ENCODE measurements at places on chromosomes 7 and 10.

DNA sequence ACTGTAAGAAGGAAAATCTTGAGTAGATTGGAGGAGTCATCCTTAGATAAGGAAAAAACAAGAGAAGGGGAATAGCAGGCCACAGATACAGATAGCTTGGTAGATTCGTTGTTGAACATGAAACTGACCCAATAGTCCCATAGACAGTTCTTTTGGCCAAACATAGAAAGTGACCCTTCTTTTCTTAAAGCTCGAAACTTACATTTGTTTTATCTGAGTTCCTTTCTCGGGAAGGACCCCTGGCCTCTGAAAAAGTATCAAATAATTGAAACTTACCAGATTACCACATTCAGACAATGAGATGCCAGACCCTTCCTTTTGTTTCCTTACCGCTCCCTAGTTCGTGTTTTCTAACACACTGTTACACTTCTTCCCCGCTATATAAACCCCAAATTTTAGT is 72.9 kb downstream of the ZFAND4 start:
- no peak for DNase-seq

DNA sequence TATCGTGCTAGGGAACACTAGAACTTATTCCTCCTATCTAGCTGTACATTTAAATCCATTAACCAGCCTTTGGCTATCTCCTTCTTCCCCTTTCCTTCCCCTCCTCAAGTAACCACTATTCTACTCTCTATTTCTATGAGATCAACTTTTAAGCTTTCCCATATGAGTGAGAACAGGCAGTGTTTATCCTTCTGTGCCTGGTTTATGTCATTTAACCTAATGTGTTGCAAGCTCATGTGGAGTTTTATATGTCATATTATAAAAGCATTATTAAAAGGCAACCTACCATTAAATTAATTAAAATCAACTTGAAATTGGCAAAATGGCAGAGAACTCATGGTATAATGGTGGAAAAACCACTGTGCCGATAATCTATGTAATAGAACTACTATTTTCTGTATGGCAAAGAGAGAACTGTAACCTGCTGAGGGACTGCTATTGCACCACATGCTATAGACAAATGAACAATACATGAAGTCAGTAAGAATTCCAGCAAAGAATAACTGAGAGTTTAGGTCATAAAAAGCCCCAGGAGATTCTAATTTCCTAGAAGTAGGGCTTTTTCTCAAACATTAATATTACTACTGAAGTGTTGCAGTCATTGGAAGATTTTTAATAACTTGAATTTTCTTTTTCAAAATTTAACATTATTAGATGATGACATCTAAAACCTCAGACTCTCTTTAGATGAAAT is 81.8 kb downstream of the LRRN3 start:
- no peak for DNase-seq

DNA sequence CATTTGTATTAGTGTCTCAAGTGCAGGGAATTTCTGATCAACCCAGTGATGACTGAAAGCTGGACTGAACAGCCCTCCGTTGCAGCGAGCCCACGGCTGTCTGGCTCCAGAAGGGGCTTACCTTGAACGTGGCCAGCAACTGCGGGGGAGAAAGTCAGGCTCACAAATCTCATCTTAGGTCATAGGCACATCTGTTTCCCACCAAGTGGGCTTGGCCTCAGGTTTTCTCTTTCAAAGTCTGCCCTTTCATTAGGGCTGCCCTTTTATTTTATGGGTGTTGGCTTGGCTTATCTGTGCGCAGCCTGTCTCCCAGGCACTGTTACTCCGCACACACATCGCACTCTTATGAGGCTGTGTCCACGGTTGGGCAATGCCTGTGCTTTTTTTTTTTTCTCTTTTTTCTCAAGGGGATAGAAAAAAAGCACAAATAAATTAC is 178.0 kb downstream of the JCAD start:
- DNase-seq: no peak

DNA sequence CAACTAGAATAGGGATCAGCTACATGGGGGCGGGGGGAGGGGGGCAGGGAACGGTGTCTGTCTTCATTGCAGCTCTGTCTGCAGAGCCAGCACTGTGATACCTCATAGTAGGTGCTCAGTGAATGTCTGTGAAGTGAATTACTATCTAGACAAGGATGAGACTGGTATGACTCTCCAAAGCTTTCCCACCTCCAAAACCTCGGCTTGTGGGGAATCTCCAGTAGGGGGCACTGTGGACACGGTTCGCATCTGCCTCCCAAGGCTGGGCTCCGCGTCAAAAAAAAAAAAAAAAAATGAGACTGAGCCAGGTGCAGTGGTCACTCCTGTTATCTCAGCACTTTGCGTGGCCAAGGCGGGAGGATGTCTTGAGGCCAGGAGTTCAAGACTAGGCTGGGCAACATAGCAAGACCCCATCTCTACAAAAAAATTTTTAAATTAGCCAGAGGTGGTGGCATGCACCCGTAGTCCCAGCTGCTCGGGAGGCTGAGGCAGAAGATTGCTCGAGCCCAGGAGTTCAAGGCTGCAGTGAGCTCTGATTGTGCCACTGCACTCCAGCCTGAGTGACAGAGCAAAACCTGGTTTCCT is 9.6 kb downstream of the TRIM56 start:
- no peak for DNase-seq

DNA sequence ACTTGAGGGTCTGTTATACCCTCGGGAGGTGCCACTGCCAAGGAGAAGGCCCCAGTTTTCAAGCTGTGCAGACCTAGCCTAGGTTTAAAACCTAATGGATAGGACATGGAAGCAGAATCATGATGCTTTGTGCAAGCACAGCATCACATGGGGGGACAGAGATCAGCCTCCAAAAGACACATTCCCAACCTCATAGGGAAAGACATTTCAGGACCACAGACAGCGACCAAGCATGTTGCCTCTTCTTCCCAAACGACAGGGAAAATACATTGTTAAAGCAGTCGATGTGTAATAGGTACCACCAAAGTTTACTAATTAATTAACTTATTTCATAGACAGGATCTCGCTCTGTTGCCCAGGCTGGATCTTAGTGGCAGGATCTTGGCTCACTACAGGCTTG is 573.9 kb downstream of the TCERG1L start:
- no peak for DNase-seq

DNA sequence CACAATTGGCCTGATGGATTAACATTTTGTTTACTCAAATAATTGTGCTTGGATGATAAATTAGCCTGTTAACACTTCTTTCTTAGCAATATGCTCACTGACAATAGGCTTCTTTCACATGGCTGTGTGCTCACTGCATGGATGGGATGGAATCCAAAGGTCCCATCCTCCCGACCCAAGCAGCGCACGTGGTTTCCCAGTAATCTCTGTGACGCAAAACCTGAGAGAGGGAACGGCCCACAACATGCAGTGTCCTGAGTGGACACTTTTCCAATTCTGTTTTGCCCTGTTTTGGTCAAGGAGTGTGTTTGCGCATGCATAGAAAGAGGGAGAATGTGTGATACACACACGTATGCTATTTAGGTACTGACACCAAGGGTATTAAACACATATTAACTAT is 42.1 kb upstream of the RASGEF1A start:
- DNase-seq: no peak

DNA sequence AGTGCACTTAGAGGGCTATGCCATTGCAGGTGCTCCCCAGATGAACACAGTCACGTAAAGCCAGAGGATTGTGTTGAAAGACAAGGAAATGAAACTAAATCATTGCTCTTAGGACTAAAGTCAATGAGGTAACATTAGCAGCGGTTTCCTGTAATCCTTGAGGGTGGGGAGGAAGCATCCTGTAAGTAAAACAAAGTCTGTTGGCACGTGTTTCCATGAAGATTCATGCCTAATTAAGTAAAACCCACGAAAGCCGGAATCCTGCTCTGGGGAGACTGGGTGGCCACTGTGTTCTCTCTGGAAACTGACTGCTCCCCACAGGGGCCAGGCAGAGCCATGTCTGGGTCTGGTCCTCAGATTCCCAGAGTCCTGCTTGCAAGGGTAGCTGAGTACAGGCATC is 18.3 kb downstream of the STEAP1B start:
- DNase-seq: no peak

GRCh38 chr7:19404912-19405329 is 259.7 kb upstream of the FERD3L start:
- no peak for DNase-seq

GRCh38 chr7:69196593-69196992 is 401.7 kb upstream of the AUTS2 start:
- no peak for DNase-seq

GRCh38 chr7:55177589-55178261 is 158.9 kb downstream of the EGFR start:
- no peak for DNase-seq

DNA sequence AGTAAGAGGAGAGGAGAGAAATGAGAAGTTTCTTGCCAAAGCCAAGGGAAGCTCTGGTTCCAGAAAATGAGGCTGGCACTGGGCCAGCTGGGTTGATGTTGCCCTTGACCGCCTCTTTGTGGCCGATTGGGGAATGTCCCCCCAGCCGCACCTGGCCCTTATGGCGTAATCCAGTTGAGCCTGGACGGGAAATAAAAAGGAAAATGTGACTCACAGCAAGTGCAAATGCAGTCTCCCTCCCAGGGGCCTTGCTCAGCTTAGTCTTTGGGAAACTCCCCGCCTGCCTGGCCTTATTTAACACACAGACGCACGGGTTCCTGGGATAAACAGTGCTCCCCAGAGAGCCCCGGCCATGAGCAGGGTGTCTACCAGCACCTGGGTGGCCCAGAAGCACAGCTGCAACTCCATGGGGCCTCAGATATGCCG is 174.8 kb downstream of the KIAA1217 start:
- no peak for DNase-seq

DNA sequence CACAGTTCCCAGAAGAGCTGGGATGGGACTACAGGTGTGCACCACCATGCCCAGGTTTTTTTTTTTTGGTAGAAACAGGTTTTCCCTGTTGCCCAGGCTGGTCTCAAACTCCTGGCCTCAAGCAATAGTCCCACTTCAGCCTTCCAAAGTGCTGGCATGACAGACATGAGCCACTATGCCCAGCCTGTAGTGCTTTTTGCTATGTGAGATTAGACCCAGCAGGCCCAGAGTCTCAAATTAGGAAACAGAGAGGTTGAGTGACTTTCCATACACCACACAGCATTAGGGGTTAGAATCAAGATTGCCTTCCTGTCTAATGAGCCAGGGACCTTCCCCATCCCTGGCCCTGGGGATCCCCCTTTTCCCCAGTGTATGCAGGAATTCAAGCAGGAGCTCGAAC is 90.8 kb upstream of the KCTD7 start:
- no peak for DNase-seq

- no peak for DNase-seq
Observed at GRCh38 chr7:11346302-11346701, 372.6 kb downstream of the PHF14 start.

DNA sequence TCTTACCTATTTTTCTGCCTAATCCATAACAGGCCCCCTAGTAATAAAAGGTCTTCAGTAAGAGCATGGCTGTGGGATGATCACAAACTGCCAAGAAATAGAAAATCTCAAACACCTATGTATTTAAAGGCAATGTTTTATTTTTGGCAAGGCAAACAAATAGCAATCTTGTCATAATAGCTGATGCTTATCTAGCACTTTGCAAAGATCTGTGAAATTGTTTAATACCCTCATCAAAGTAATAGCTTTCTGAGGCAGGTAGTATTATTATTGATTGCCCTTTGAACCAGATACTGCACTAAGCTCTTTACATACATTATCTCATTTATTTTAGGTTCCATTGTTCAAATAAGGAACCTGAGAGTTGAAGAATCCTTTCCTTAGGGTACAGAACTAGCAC is 1.6 kb upstream of the CADPS2 start:
- no peak for DNase-seq

DNA sequence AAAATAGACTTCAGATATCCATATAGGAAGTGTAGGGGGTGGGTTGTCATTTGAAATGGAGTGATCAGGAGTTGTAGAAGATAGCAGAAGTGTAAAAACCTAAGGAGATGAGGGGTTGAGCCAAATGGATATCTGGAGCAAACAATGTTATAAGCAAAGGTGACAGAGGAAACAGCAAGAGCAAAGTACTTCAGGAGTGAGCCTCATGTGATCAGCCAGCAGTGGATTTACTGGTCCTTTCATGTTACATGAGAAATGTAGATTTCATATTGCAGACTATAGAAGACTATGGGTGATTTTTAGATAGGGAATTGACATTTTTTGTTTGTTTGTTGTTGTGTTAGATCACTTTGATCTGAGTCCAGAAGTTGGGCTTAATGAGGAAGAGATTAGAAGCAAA is 47.7 kb downstream of the GNAT3 start:
- no peak for DNase-seq

DNA sequence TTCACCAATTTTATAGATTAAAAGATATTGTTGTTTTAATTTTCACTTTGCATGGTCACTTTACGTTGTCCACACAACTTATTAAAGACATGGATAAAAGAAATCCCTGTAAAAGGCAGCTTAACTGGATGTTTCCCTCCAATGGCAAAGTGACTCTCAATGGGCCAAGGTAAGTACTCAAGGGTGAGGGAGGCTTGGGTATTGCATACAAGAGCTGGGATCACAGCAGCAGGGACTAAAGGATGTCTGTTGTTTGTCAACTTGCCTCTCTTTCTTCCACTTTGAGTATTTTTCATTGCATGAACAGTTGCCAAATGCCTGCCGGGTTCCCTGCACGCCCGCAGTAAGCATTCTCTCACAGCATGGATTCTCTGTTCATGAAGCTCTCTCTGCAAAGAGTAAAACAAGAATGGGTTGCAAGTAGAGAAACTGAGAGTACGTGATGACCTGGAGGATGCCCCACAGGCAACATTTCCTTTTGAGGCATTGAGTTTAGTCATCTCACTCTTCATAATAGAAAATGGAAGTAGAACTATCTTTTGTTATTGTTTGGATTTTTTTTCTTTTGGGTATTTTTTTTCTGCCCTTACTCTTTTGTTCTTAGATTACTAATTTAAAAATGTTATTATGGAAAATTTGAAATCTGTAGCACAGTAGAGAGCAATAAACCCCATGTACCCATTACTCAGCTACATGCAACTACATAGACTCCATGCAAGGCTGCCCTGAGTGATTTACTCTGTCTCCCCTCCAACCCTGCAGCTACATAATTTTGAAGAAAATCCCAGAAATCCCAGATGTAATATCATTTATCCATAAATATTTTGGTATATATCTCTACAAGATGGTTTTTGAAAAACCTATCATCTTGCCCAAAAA is 26.3 kb downstream of the GPR141 start:
- DNase-seq: no peak

DNA sequence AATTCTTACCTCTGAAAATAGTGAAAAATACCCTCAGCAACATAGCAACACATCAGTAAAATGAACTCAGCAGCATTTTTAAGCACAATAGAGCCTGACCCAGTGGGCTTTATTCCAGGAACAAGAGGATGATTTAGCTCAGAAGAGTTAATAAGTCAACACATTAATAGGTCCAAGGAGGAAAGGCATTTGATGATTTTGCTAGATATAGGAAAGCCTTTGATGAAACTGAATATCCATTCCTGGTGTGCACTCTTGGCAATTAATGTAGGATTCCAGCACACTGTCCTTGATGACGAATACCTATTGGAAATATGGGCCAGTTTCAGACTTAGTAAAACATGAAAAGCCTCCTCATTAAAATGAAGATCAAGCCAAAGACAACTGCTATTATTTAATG is 42.5 kb downstream of the RASGEF1A start:
- no peak for DNase-seq

Measured in activated CD4-positive, CD25-positive, alpha-beta regulatory T cell (primary cell).